Fibroblast of the aortic adventitia (primary cell): ENCODE measurements at places on chromosomes 11 and 22. TPM values are rescaled to one million over a fixed set of nuclear protein-coding genes. Genes with fewer than 3 reads are reported as not detected.

DNA sequence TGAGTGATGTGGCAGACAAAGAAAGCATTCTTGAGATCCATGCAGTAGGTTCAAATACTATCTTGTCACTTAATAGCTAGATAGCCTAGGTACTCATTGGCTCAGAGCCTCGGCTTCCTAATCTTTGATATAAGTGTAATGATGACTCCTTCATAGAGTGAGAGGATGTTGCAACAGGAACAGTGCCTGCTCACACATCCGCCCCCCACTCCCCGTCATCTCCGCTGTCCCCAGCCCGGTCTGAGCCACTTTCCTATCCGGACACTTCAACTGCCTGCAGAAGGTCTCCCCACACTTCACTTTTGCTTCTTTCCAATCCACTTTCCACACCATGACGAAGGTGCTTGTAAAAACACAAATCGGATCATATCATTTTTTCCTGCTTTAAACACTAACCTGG, 128.8 kb downstream of the NTM start:
- no peak for DNase-seq

DNA sequence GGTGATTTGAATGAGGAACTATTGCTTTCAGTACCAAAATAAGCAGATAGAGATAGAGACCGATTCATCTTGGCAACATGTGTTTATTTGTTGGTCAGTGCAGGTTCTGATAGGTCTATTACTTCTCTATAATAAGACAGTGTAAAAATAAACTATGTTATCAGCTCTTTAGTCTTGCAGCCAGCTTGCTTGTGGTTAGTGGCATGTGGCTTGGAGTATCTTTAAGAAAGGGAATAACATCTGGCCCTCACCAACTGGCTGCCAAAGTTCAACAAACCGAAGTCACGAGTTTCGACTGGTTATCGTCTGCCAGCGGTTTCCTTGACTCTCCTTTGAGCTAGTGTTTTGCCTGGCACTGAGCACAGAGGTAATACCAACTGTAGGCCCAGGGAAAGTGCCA, 71.8 kb downstream of the CTTN start:
- peak; percentile 66 for DNase-seq

DNA sequence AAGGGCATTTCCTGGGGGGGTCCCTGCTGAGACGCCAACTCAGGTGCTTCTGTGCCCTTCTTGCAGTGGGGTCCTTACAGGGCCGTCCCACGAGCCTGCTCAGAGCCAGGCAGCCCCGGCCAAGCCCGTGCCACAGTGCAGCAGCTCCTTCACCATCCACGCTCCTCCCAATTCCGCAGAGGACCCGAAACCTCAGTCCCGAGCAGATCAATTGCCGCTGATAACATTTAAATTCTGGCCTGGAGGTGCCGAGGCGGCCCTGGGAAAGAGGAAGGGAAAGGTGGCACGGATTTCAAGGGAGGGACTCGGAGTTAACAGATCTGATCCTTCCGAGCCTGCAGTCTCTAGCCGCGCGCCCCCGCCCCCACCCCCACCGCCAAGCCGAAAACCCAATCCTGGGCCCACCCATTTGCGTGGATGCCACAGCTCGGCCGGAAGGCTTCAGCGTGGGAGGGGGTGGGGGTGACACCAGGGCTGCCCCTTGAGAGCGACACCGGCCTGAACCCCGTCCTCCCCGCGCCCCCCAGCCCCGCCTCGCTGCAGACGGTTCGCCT, 32.3 kb upstream of the JAM3 start:
- no peak for DNase-seq

The AGBL2 gene
- total RNA-seq = 0.90 and 1.4 TPM in 2 replicates

The RFPL1 gene
- total RNA-seq = not detected in 2 replicates

GRCh38 chr11:77457340-77457739, 16.6 kb downstream of the PAK1 start:
- no peak for DNase-seq

DNA sequence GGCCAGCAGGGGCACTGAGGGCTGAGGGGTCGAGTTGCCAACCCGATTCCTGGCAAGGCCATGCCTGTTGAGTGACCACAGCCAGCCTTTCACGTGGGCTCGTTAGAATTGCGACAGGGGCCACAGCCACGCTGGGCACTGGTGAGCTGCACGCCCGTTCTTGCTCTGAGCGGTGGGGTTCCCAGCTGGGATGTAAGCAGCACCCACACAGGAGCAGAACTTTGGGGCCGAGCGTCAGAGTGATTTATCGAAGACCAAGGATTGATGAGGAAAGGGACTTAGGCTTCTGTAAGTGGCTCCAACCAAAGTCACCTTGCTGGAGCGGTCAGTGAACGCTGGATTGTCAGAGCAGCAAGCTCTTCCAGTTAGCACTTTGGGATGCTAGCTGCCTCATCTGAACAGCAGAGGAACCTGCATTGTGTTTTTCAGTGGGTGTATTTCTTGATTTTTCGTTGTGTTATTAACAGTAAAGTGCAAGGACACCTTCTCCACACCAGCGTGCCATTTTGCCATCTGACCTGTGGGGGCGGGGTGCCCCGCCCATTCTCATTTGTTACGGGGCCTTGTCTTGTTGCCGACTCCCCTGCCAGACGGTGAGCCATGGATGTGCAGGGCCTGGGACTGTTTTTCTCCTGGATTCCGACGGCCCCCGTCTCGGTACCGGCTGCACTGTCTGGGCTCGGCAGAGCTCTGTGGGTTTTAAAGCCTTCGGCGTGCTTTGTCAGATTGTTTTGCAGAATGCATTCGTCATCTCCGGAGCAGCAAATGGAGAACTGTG, 202.5 kb downstream of the TBC1D22A start:
- DNase-seq = no peak

GRCh38 chr11:6253197-6253596, 6.4 kb upstream of the CCKBR start:
- no peak for DNase-seq

The BDNF gene
- total RNA-seq = 2.0 and 8.1 TPM in 2 replicates

- no peak for DNase-seq
Measured at GRCh38 chr11:4183410-4184057, 88.9 kb downstream of the RRM1 start.

DNA sequence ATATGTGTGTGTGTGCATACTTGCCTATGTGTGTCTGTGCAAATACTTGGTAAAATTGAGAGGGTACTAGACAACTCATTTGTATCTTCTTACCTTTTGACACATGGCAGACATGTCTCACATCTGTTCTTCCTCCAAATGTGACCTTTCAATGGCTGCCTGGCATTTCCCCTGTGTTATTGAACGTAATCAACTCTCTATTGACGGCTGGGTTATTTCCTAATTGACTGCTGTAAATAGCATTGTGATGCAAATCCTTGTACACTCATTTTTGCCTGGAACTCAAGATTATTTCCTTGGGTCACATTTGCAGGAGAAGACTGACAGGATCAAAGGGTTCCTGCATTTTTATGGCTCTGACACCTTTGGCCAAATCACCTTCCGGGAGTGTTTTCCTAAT, 37.4 kb downstream of the KCNQ1 start:
- no peak for DNase-seq

- no peak for DNase-seq
Measured at GRCh38 chr11:129282634-129283033, 90.5 kb upstream of the ARHGAP32 start.

- DNase-seq = no peak
Measured at GRCh38 chr22:46107753-46108563, 42.4 kb upstream of the PPARA start.

DNA sequence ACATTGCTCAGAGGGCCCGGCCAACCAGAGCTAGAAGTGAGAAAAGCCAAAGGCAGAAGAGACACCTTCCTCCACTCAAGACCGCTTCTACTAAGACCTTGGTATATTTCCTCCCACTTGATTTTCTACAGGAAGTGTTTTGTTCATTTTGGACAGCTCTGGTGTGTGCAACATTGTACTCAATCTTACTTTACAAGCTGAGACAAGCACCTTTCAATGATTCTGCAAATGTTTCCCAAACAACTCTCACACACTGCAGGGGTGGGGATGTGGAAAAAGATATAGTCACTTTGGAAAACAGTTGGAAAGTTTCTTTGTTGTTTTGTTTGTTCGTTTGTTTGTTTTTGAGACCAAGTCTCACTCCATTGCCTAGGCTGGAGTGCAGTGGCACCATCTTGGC, 15.7 kb downstream of the MYO18B start:
- no peak for DNase-seq

DNA sequence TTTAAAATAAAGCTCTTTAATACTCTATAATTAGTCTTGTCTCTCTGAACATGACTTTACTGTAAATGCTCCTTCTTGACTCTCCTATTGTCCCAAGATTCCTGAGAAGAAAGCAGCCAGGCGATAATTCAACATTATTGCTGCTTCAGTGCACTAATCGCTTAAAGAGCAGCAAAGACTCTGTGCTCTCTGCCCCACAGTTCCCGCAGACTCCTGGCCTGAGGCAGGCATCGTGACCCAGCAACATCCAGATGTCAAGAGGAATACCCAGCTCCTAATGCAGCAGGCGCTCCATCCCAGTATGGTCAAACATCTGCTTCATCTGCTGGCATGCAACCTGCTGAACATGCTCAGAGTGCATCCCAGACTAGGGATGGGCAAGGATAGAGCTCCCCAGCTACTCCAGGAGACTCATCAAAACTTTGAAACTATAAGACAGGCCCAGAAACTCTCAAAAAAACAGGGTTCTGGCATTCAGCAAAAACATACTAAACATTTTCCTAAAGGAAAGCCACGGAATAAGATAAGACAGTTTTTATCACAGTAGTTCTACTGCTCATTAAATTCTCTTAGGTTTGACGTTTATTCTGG, 270.0 kb downstream of the SOX6 start:
- DNase-seq = no peak

DNA sequence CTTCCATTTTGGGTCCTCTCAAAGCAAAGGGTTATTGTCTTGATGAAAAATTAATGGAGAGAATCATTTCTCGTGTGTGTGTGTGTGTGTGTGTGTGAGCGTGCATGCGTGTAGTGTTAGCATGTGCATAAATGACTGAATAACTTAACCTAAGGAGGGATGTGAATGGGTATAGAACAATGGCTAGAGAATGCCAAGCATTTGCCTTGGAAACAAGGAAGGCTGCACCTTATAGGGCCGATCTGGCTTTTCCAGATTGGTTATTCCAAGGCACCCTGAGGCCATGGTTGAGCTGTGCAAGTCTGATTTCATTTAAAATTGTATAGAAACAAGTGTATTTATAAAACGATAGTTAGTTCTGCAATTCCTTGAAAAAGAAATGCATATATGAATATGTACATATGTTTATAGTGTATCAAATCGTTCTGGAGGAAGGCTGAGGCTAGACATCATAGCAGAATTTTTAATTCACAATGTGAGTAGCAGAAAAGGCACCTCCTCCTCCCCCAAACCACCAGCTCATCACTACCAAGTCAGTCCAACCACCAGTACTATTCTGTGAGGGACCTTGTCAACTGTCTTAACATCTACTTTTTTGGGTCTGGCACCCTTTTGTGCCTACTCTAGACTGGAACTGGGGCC, 322.7 kb upstream of the ISX start:
- no peak for DNase-seq

DNA sequence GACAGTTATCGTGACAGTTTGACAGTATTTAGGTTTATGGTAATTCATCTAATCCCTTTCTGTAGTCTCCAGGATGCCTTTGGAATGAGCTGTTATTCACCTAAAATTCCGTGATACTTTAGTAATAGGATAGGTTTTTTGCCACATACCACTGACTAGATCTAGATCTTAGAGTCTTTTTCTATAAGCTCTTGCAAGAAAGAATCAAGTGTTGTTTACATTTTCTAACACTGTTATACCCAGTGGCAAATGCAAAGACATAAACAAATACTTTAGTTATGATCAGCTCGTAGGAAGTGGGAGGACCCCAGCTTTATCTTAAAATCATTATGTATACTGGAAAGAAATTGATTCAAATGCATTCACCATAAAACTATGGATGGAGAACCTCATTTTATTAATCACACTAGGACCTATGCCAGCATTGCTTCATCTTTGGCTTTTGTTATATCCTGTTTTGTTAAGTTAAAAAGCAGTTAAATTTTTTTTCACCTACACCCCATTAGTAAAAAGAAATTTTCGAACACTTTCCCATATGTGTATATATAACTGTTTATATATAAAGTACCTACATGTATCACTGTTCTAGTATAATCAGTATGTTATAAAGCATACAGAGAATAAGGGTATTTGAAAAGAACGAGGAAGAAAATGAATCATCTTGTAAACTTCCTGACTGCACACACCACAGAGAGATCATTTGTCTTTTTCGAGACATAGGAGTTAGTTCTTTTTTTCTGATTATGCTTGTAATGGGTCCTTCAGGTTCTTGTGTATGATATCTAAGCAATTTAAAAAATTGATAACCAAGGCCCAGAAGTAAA, 60.9 kb downstream of the PDHX start:
- DNase-seq = peak; percentile 80

GRCh38 chr22:20641198-20641892, 132.6 kb upstream of the SERPIND1 start:
- DNase-seq = no peak

GRCh38 chr11:952406-953385, 27.0 kb downstream of the AP2A2 start:
- DNase-seq = peak; percentile 49

DNA sequence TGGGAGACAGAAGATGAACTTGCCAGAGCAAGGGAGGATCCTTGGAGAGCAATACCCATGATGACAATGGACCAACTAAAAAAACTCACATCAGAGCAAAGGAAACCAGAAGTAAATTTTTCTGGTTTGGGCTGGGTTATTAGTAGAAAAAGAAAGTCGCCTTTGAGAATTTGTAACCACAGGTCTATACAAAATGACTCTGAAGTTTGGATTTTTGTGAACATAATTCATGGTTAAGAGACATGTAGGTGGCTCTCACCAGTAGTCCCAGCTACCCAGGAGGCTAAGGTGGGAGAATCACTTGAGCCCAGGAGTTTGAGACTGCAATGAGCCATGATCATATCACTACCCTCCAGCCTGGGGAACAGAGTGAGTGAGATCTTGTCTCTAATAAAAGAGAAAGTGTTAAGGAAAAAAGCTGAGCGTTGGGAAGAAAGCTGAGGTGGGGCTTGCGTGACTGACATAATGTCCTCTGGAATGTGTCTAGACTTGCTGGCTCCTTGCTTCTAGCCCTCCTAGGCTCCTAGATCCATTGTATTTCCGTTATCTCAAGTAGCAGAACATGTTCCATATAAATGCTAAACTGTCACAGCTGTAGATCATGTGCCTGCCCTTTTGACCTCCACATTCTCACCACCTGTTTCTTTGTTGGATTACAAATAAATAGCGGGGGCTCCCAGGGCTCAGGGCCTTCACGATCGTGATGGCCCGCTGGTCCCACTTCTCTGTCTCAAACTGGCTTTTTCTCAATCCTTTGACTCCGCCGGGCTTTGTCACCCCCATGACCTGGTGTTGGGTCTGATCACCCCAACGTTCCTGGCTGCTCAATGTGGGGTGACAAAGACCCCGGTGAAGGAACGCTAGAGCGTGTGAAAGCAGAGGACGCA, 56.2 kb upstream of the SC5D start:
- peak; percentile 15 for DNase-seq
